ENCODE measurements at places on chromosomes 2 and 18.
A peak's percentile ranks its signal among the peaks of the same experiment; 100 is the strongest.

DNA sequence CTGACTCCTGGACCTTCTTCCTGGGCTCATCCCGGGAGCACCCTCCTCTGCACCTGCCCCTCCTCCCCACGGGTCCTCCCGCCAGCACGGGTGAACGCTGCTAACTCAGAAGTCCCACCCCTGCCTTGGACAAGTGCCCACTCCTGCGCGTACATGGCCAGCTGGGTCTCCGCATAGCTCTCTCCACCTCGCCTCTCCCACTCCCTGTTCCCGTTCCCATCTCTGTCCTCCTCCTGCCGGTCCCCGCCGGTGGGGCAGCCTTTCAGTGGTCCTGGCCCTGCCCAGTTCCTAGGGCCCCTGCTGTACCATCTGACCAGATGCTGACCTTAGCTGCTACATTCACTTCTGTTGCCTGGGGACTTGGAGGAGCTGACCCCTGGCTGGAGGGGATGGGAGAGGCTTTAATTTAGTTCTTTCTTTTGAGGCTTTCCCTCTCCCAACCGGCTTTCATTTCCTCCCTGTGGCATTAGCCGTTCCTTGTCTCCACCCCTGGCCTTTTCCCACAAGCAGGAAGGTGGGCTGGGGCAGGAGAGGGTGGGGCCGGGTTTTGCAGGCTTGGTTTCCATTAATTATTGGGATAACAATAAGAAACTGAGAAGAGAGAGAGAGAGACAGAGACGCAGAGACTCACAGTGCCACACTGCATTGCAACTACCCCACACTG lies 136.1 kb downstream of the SH3BP4 start:
- no peak for DNase-seq

- no peak for DNase-seq
Observed at GRCh38 chr2:217934321-217935131, 68.3 kb downstream of the TNS1 start.

DNA sequence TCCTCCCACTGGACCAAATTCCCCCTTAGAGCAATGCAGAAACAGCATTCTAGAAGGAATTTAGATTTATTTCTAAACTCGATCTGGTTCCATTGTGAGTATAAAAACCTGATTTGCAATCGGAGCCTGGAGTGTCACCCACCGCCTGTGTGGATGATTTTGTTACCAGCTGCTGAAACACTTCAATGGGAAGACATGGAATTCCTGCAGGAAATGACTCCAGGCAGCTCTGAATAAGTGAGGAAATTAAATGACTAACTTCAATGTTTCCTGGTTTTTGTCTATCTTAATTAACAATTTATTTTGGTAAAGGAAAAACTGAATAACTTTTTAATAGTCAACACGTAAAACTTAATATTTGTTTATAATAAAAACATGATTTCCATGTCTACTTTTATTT lies 19.3 kb downstream of the CTAGE1 start:
- DNase-seq = no peak

DNA sequence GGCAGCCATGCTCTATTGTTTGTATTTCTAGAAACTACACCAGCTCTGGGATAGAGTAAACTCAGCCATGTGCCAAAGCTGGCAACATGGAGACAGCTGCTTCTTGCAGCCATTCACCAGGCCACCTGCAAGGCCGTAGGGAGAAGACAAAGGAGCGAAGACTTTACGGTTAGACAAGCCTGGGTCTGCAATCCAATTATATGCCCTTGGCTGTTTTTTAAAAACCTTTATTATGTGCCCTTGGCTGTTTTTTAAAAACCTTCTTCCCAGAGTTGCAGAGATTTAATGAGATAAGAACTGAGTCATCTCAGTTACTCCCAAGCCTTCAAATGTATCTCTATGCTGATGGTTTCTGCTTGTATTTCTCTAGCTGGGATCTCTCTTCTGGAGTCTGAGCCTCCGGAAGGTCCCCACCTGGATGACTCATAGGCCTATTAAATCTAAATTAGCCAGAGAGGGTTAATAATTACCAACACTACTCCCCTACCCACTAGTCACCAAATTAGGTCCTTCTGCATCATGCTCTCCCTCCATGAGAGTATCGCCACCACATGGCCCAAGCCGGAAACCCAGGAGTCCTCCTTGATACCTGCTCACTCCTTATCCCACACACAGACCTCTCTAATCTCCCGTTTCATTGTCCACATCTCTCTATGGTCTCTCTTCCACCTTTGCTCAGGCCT lies 17.5 kb upstream of the DPP4 start:
- peak; percentile 2 for DNase-seq

GRCh38 chr18:49022311-49023161 lies 71.8 kb upstream of the SMAD7 start:
- DNase-seq = no peak

- peak; percentile 6 for DNase-seq
Observed at GRCh38 chr2:196131949-196132925, 39.1 kb downstream of the STK17B start.

DNA sequence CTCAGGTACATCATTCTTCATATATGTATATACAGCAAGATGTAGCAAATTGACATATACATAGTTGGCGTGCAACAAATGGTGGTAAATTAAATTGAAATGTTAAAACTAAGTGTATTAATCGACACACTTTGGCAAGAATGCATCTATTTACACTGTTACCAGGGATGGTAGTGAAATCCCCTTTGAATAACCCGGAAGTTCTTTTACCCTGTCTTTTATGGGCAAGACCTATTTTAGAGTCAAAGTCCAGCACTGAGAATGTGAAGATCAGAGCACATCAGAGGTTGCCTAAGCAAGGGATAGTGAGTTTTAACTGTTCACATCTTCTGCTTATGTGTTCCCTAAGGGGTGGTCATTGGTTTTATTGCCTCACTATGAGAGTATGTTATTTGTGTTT lies 7.6 kb upstream of the TMEFF2 start:
- DNase-seq = no peak

- DNase-seq = no peak
Observed at GRCh38 chr2:16271231-16271896, 331.0 kb downstream of the MYCN start.

DNA sequence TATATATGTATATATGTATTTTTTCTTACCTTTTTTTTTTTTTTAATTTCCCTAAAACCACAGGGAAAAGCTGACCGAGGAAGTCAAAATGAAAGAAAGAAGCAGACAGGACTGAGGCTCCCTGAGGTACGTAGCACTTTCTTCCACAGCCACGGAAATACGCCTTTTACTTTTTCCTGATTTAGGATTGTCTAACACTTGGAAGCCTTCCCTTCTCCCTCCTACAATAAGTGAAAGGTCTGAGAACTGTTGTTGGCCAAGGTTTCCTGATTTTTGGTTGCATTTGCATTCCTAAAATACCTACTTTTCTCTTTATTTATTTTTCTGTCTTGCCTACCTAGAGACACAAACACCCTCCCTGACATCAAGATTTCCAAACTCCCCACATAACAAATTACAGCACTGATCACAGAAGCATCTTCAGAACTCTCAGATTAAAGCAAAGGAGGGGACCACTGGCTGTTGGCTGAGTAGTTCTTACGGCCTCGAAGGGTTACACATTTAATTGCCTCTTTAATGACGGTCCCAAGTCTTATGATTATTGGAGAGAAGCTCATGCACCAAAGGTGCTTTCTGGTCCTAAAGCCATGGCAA lies 778.5 kb upstream of the FANCL start:
- no peak for DNase-seq

GRCh38 chr2:145119225-145119624 lies 599.3 kb upstream of the ZEB2 start:
- DNase-seq = no peak

DNA sequence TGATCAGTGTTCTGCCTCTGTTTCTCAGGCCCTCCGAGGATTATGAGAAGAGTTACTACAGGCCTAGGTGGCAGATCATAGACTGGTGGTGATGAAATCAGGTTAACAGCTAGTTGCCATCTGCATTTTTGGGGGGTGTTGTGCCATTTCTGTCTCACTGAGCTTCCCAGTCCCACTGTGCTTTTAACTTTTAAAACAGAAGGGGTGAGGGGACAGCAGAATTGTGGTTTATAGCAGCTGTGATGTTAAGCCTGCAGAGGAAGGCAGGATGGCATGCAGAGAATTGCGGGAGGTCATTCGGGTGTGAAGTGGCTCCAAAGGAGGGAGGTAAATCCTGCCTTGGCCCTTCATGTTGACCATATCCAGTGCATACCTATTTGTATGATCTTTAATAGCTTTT lies 5.0 kb downstream of the CAB39 start:
- no peak for DNase-seq

GRCh38 chr2:95052307-95052706 lies 26.8 kb downstream of the MAL start:
- peak; percentile 47 for DNase-seq

- no peak for DNase-seq
Observed at GRCh38 chr2:156199588-156199987, 132.9 kb downstream of the NR4A2 start.

DNA sequence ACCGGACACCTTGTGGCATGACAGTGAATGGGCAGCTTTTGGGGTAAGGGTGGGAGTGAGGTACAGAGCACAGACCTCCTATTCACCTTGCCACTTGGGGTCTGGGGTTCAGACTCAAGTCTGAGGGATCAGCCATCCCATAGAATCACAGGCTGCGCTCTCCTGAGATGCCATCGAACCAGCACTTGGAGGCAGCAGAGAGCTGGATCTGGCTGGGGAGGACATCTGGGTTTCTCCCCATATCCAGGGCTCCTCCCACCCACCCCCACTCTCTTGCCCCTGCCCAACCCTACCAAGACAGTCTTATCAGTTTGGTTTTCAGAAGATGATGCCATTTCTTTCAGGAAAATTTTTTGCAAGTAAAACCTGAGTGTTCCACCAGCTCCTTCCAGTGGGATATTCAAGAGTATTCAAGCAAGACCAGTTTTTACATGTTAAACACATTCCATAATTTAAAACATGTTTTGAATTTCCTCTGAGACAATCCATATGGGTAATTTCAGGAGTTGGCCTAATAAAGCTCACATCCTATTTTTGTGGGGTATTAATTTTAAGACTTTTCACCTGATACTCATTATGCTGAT lies 29.2 kb upstream of the TEX44 start:
- DNase-seq = peak; percentile 70

- DNase-seq = peak; percentile 35
Observed at GRCh38 chr2:120174963-120175581, 48.1 kb downstream of the TMEM185B start.

GRCh38 chr2:158750458-158751125 lies 44.5 kb upstream of the DAPL1 start:
- no peak for DNase-seq

- no peak for DNase-seq
Observed at GRCh38 chr2:69102041-69102593, 89.1 kb downstream of the ANTXR1 start.

DNA sequence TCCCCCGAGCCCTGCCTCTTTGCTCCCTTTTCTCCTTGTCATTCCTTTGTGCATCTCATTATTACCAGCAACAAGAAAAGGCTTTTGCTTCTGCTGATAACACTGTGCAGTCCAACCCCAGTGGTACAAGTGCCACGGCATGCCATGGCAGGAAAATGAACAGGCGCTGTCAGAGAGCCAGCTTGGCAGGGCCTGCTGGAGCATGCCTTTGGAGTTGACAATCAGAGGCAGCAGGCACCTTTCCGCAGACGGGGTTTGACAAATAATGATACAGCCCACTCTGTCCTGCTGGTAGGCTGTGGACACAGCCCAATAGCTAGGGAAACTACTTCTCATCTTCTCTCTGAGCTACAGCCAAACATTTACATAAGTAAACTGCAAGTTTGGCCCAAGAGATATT lies 243.9 kb upstream of the LRRTM1 start:
- no peak for DNase-seq

GRCh38 chr2:23445450-23445868 lies 60.5 kb downstream of the KLHL29 start:
- no peak for DNase-seq

- peak; percentile 95 for DNase-seq
Observed at GRCh38 chr2:67322353-67323001, 74.7 kb upstream of the ETAA1 start.

DNA sequence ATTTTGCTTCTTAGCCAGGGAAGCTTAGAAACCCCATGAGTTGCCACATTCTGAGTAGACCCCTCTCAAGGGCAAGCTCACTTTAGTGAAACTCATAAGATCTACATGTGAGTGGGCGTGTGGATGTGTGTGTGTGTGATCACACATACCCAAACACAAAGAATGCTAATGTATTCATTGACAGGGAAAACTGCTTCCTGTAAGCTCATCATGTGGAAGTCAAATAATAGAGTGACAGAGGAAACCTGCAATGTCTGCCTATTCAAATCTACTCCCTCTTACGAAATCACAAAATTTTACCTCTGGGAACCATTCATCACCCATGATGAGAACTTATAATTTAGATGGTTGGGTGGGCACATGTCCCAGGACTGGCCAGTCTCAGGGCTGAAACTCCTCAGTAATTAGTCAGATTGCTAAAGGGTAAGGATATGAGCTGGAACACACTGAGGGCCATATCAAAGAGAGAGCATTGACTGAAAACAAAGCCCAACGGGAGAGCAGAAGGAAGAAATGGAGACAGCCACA lies 94.5 kb upstream of the CCDC150 start:
- DNase-seq = no peak

DNA sequence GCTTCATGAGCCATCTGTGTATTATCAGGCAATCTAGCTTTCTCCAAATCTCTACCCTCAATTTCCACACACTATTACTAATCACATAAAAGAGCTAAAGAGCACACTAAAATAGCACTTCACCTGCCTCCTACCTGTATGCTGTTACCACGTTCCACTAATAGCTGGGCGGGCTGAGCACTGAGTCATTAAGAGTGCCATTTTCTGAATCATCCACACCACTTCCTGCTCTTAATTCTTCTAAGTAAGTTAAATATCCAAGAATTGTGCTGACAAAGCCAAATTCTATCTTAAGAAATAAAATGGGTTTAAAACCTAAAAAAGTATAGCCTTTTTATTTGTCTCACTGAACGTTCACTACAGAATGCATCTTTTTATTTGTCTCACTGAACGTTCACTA lies 35.7 kb downstream of the NOL10 start:
- DNase-seq = peak; percentile 49

DNA sequence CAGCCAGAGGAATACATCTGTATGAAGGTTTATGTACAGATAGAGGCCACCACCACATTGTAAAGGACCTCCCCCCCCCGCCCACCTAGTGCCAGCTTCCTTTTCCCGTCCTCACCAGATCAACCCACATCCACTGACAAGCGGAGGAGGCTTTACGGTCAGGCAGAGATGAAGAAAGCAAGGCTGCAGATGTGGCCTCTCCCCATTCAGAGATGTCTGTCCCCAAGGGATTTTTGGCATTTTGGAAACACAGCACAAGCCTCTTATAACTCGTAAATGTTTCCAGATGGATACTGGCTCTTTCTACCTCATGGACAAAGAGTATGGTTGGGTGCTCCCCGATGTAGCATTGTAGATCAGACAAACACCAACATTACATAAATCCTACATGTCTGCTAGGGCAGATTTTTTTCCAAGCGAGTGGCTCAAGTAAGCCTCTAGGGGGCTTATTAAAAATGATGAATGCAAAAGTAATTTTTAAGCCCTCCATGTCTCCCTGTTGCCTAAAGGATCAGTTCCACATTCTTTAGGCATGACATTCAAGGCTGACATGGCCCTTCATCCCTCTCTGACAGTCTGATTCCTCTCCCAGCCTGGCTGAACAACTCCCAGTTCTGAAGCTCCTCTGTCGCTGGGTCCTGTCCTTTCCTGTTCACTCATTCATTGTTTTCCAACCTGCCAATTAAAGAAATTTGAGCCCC lies 11.7 kb downstream of the VIT start:
- no peak for DNase-seq
